CD4-positive, alpha-beta T cell treated with Interferon alpha-2 for 1 hour (primary cell): ENCODE measurements at places on chromosomes 12 and 14.
A peak's percentile ranks its signal among the peaks of the same experiment; 100 is the strongest.

DNA sequence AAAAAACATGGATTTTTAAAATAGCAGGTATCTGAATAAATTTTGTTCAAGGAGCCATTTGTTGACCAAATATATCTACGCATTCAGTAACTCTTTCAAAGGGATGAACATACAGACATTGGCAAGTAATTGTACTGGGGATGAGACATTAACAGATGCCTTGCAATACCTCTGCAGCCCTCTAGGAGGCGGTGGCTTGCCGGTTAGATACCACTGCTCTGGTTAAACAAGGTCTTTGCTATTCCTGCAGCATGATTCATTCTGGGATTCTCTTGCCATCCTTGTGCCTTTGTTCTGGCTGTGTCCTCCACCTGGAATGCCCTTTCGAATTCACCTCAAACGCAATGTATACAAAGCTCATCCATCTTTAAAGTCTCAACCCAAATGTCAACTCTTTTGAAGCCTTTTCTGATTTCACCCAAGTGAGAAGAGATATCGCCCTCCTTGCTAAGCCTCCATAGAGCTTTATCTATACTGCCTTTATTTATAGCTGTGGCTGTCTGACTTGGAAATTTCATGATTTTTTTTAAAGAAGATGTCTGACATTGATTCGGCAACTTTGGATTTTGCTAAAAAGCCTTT, 131.0 kb upstream of the SRRM4 start:
- no peak for DNase-seq

GRCh38 chr12:31234955-31235867, 90.7 kb downstream of the SINHCAF start:
- no peak for DNase-seq

DNA sequence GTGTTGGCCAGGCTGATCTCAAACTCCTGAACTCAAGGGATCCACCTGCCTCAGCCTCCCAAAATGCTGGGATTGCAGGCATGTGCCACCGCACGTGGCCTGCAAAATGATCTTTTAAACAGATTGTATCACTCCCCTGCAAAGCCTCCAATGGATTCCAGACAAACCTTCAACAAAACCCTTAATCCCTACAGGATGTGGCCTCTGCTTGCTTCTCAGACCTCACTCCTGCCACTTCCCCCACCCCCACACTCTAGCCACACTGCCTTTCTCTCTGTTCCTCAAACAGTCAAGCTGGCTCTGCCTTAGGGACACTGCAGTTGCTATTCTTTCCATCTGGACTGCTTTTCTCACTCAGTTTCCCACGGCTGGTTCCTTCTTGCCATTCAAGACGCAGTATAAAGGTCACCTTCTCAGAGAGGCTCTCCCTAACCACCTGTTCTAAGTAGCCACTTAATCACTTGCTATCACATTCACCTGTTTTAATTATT, 47.3 kb upstream of the TMED10 start:
- peak; percentile 19 for DNase-seq

GRCh38 chr12:103548622-103549601, 38.2 kb upstream of the STAB2 start:
- DNase-seq, result peak; percentile 57

- DNase-seq, result no peak
Observed at GRCh38 chr12:12686925-12687324, 9.1 kb downstream of the GPR19 start.

DNA sequence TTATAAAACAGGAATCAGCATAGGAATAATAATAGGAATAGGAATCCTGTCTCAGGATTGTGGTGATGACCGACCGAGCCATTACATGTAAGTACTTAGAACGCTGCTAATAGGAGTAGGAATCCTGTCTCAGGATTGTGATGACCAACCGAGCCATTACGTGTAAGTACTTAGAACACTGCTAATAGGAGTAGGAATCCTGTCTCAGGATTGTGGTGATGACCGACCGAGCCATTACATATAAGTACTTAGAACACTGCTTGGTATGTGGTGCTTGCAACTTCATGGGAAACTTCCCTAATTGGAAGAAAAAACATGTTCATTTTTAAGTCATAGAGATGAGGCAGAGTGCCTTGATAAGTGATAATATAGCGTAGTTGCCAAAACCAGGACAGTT, 30.0 kb downstream of the ELK3 start:
- no peak for DNase-seq

DNA sequence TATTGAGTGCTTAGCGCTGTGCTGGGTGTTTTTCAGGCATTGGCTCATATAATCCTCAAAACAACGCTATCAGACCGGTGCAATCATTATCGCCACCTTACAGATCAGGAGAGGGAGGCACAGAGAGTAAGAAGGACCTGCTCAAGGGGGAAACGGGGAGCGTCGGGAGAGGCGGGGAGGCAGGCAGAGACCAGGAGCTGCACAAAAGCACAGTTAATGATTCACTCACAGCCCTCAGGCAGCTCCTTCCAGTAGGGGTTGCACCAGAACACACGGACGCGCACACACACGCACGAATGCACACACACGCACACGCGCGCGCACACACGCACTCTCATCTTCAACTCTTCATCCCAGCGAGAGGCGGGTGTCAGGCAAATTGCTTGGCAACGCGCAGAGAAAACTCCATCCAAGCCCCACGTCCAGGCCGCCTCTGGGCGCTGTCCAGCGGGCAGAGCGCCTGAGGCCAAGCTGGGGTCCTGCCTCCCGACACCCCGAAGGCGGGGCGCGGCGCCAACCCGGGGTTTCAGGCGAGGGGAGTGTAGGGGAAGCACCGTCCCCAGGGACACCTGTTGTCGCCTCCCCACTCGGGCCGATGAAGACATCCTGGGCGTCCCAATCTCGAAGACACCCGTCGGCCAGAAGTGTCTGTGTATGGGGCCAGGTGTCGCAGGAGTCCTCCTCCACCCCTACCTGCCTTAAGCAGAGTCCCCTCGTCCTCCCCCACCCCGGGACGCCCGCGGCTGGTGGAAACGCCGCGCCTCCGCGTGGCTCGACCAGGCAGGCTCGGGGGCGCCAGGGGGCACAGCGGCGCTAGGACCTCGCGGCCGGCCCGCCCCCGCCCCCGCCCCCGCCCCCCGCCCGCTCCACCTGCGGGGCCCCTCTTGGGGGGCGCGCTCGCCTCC, 35.5 kb upstream of the STON2 start:
- no peak for DNase-seq
